Activated T-helper 1 cell treated with anti-CD3 and anti-CD28 coated beads, Interleukin-2, amount 50 U/mL, for 16 hours (primary cell): ENCODE measurements at places on chromosomes 7 and 10.

DNA sequence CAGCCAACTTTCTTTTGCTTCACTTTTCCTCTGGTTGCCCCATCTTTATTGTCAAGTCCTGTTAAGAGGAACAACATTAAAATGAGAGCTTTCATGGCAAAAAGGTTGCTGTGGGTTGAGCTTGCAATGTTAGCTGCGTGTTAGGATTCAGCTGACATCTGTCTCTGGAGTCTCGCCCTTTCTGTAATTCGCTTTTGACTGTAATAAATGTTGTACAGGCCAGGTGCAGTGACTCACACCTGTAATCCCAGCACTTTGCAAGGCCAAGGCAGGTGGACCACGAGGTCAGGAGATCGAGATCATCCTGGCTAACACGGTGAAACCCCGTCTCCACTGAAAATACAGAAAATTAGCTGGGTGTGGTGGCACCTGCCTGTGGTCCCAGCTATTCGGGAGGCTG is 24.1 kb downstream of the MNX1 start:
- no peak for DNase-seq

DNA sequence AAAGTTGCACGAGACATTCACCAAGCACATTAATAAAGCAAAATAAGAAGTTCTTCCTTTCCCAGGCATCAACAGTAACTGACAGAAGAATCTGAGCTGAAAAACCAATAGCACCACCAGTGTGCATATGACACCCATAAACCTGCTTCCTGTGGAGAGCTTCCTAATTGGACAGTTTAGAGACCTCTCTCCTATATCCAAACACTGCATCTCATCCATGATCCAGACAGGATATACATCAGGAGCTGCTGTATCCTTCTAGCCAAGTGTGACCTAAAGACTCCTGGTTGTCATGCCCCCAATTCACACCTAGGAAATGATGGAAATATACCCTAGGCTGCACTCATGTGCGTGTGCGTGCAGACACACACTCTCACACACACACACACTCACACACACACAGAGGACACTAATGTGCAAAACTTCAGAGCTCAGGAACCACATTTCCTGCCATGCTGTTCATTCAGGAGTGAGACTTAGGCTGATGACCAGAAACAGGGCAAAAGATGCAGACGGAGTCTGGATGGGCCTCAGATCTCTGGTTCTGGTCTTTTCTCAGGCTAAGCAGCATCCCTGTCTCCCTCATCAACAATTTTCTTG is 58.0 kb downstream of the MAP3K8 start:
- DNase-seq = no peak

DNA sequence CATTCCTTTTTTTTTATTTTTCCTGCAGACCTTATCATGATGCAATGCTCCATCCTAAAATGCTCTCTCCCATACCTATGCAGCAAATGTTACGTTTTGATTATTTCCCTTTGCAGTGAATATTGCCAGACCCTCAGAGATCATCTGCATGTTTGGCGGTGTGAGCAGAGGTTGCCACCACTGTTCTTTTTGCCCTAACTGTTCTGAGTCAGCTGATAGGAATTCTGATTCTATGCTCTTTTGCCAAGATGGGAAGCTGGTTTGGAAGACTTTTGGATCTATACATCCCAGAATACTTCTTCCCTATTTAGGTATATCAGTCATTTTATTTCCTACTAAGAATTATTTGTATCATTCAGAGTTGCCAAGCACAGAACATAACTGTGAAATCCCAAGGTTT is 130.5 kb downstream of the KLF6 start:
- no peak for DNase-seq

DNA sequence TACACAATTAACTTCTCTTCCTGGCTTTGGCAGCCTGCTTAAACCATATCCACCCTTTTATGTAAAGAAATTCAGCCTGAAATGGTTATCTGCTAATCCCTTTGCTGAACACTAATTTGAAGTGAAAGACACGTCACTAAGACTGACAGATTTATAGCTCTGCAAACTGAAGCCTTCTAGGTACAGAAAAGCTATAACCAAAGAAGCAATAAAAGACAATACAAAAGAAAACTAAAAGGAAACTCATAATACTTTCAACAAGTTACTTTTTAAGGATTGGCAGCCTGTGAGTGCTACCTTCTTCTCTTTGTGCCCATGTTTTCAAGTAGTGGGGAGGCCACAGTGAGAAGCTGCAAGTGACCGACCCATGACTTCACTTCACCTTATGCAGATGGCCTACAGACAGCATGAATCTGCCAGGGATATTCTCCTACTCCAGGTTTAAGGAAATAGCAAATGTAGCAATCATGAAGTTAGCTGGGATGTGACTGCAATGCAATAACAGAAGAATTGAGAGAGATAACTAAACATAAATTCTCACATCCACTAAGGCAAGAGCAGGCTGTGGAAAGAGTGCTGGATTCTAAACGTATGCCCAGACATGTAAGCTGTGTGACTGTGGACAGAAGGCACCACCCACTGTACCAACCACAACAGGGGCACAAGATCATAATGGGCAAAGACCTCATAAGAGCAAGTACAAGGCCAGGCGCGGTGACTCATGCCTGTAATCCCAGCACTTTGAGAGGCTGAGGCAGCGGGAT is 10.7 kb upstream of the SPOCK2 start:
- no peak for DNase-seq

DNA sequence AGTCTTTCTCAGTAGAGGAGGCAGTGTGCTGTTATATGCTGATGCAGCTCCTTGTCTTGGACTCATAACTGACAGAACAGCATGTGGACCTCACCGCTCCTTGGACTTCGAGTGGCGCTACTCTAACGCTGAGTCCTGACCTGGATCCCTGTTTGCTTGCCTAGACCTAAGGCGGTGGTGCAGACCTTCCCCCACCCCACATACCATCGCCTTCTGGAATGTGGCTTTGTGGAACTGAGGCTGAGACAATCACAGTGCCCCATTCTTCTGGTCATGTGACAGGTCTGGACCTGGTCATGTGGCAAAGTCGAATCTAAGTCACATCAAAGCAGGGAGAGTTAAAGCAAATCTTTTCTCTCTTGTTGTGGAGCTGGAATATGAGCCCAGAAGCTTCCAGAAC is 190.7 kb upstream of the MKI67 start:
- no peak for DNase-seq

DNA sequence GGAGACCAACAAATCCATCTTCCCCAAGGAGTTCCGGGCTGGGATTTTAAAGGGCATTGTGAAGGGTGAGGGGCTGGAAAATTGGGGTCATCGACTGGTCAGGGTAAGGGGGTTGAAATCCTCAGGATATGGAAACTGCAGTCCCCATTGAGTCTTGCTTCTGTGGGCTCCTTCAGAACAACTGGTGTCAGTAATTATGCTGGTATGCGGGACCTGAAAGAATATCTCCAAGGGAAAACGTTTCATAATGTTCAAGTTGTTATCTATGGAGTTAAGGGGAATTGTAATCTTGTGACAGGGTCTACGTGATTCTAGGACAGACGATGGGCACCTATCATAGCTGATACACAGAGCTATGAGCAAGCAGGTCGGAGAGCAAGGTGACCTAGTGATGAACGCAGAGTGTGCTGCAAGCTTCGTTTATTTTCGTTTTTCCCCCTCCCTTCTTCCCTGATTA is 494 bp upstream of the RHBDD2 start:
- no peak for DNase-seq

DNA sequence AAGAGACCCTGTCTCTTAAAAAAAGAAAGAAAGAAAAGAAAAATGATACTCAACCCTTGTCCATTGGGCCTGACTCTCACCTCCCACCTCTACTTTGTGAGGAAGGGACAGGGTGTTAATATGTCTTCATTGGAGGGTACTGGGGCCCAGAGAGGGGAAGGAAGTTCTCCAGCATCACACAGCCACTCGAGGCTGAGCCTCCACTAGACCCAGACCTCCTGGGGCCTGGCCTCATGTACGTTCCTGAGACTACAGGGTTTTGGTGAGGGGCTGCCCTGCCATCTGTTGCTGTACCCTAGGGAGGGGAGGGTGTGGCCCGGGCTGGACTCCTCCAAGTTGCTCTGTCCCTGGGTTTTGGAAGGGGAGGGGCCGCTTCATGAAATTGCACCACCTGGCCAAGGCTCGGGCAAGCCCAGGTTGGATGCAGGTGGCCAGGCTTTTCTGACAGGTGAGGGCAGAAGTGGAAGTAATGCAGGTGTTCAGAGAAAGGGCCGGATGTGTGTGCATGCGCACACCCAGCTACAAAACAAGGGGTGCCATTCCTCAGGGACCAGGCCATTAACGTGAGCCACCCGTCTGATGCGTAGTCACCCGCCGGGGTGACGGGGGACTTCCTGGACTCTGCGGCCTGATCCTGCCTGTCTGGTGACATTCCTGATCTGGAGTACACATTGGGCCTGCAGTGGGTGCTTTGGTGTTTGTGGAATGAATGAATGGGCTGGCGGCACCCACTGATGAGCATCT is 21.7 kb downstream of the GTF2IRD1 start:
- DNase-seq = no peak

GRCh38 chr7:42700406-42701327 is 211.2 kb downstream of the C7orf25 start:
- no peak for DNase-seq

- DNase-seq = no peak
Observed at GRCh38 chr10:10730471-10731043, 287.1 kb upstream of the CELF2 start.

- no peak for DNase-seq
Observed at GRCh38 chr7:149544028-149544427, 46.4 kb upstream of the ZNF746 start.

GRCh38 chr7:30162622-30163124 is 27.9 kb downstream of the MTURN start:
- DNase-seq = no peak

DNA sequence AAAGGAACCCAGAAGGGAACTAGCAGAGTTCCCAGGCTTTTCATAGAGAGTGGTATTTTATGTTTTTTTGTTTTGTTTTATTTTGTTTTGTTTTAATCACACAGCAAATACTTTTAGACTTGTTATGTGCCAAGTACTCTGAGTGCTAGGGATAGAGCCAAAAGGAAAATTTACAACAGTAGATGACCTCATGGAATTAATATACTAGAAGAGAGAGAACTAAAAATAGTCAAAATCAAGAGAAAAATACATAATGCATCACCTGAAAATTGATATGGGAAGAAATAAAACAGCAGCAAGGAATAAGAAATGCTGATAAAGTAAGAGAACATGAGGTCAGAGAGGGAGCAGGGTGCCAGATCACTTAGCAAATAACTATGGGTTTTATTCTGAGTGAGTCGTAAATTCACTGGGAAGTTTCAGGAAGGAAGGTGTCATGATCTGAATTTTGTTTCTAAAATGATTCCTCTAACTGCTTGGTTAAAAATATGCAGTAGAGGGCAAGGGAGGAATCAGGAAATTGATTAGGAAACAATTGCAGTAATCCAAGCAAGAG is 351.0 kb downstream of the ANKRD7 start:
- DNase-seq = no peak

- no peak for DNase-seq
Observed at GRCh38 chr10:101310529-101311184, 43.3 kb upstream of the BTRC start.

- no peak for DNase-seq
Observed at GRCh38 chr10:63206576-63206975, 73.4 kb downstream of the NRBF2 start.

GRCh38 chr7:21966271-21966670 is 20.6 kb upstream of the CDCA7L start:
- no peak for DNase-seq

DNA sequence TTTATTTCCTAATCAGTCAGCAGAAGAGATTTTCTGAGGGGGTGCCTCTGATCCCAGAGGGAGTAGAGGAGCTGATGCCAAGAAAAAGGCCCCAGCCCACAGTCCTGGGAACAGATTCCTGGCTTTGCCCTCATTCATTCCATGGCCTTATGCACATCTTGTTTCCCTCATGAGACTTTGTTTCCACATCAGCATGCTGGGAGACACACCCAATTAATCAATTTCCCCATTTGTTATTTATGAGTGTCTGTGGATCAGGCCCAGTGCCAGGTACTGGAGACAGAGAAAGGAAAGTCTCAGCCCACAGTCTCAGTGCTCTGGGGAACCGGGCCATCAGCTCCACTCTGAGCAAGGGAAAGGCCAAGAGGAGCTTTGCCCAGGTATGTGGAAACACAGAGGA is 496.2 kb upstream of the ZMIZ1 start:
- DNase-seq = no peak

DNA sequence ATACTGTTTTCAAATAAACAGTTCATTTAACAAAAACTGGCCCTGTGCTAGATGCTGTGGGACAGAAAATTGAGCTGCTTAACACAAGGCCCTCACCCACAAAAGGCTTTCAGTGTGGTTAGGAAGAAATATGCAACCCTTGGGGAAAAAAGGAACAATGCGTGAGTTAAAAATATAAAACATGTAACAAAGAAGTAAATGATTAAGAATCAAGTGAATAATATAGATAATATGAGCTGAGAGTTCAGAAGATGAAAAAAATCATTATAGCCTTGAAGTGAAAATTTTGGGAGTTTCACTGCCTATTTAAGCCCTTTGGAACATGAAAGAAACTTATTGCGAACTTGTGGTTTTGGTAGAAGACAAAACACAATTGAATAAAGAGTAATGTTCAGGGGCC is 495.4 kb downstream of the GFRA1 start:
- no peak for DNase-seq

DNA sequence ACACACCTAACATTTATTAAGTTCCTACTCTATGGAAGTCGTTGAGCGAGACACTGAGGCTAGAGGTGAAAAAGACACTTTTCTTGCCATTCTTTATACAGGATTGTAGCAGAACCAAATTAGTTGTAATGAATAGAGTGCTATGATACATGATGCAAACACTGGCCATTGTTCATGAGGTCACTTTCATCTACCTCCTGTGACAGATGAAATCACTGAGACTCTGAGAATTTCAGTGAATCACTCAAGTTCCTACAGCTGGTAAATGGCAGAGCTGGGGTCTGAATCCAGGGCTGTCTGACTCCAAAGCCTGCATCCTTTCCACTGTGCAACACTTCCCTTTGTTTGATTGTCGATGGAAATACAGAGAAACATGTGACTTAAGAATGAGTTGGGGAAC is 657.6 kb downstream of the LRMDA start:
- DNase-seq = no peak

DNA sequence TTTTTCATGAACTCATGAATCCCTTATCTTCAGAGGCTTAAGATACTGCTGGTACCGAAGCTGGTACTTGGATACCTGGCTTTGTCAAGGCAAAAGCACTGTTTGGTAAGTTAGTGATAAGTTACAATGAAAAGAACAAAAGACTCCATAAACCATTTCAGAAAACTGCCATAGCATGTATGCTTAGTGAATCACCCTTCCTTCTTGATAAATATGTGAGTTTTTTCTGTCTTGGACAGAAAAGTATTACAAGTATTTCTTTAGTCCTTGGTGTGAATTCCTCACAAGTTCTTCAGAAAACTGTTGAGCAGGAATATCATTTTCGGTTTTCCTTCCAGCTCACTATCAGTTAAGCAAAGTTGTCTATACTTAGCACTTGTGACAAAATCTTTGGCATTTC is 25.6 kb downstream of the PUS7 start:
- no peak for DNase-seq

- DNase-seq = no peak
Observed at GRCh38 chr10:4475827-4476490, 350.0 kb upstream of the AKR1E2 start.

DNA sequence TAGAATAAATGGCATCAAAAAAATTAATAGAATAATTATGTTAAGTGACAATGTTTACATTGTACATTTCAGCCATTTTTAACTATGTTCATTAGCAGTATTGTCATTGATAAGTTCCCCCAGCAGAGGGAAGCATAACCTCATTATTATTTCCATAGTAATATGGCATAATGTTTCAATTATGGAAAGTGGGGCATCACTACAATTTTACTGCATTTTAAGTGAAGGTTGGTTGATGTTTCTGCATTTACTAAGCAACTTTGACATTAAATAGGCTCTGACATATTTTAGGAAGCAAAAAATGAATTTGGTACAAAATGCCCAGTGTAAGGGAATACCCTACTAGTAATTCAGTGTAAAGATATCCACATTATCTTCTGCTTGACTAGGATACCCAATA is 218.3 kb downstream of the SEMA3A start:
- no peak for DNase-seq
